ENCODE measurements at places on chromosomes 13 and 19. TPM values are rescaled to one million over a fixed set of nuclear protein-coding genes. Genes with fewer than 3 reads are reported as not detected.

DNA sequence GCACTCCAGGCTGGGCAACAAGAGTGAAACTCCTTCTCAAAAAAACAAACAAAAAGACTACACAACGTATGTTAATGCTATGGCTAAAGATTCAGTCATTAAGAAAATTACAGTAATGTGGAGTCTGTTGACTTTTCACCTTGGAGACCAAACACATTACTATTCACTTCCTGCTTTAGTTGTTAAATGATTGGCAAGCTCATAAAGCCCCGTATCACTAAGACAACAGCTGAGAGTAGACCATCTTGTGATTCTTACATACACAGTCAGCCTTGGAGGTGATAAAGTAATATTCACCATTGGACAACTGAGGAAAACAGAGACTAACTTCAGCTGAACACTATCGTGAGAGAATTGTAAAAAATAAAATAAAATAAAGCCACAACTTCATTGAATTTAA, 86.5 kb downstream of the KCTD12 start:
- no peak for DNase-seq

DNA sequence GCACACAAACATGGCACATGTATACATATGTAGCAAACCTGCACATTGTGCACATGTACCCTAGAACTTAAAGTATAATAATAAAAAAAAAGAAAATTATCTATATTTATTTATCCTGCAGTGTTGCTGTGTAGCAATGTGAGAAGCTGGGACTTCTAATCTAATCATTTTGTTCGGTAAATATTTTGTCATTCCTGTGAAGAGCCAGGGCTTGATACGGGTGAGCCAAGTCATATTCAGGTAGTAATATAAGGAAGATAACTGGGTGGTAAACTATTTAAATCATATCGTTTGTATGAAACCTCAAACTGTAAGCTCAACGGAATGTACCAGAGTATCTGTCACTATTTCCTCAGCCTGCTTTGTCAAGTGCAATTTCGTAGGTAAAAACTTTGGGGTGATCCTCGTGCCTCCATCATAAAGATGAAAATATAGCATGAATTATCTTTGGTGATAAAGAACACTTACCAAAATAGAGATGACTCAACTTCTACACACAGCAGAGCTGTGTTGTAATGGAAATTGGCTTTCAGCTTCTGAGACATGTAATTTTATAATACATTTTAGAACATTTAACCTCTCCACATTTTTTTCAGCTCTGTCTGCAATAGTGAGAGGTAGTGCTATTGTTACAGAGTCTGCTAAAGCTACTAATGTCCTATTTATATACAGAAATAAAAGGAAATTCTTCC, 92.9 kb downstream of the PCDH9 start:
- DNase-seq: no peak

DNA sequence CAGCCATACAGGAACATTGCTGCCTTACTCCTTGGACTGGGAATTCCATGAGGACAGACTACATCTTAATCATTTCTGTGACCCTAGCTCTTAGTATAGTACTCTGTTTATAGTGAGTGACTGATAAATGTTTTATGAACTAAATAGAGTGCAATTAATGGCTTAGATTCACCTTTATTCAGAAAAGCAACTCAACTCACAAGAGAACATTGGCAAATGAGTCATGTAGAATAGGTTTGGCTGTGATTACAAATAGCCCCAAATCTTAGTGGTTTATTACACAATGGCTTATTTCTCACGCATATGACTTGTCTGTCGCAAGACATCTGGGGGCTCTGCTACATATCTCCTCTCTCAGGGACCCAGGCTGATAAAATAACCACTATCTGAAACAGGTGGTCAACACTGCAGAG, 121.6 kb upstream of the KL start:
- DNase-seq: no peak

- no peak for DNase-seq
Measured at GRCh38 chr19:1526979-1527649, 3.2 kb downstream of the PLK5 start.

DNA sequence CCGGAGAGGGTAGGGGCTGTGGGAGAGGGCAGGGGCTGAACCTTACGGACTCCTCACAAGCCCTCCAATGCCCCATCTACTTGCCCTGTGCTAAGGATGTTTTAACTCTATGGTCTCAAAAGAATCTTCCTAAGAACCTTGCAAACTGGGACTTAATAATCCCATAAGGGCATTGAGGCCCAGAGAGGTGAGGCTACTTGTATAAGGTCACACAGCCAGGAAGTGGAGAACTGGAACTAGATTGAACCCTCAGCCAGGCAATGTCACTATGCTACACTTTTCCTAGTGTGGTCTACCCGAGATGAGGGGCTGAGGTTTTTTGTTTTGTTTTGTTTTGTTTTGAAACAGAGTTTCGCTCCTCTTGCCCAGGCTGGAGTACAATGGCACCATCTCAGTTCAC, 10.5 kb upstream of the APOC4 start:
- DNase-seq: no peak

- DNase-seq: no peak
Measured at GRCh38 chr13:55038230-55038629, 2009.6 kb downstream of the OLFM4 start.

DNA sequence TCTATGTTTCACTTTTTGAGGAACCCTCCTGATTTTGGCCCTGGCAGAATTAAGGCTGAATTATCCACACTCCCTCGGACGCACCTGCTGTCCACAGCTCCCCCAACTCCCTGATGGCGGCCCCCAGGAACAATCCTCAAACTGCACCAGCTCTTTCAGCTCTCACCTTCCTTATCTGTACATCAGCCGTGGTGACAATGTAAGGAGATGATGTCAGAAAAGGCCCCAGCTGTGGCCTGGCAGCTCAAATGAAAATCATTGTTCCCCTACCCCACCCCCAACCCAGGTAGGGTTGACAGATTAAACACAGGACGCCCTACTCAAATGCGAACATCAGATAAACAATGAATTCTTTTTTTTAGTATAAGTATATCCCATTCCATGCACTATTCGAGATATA, 35.0 kb upstream of the KLF2 start:
- no peak for DNase-seq

- no peak for DNase-seq
Measured at GRCh38 chr13:67635754-67636153, 405.6 kb upstream of the PCDH9 start.

- DNase-seq: no peak
Measured at GRCh38 chr19:34841780-34842179, 68.8 kb upstream of the ZNF599 start.

DNA sequence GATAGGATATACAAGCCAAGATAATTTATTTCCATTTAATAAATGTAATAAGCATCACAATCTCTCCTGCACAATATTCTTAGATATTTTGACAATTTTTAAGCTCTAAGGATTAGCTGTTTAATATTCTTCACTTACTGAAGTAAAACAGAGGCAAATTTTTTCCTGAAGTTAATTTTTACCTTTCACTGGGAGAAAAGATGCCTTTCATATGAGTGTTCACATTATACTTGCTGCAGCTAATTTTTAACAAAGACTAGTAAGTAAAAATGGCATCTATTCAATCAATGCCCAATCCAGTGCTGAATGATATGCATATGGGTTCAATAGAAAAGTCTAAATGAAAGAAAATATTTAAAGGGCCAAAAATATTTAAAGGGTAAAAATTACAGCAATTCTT, 377.2 kb upstream of the GPC6 start:
- no peak for DNase-seq

- DNase-seq: no peak
Measured at GRCh38 chr19:13103581-13104359, 1.1 kb upstream of the LYL1 start.

DNA sequence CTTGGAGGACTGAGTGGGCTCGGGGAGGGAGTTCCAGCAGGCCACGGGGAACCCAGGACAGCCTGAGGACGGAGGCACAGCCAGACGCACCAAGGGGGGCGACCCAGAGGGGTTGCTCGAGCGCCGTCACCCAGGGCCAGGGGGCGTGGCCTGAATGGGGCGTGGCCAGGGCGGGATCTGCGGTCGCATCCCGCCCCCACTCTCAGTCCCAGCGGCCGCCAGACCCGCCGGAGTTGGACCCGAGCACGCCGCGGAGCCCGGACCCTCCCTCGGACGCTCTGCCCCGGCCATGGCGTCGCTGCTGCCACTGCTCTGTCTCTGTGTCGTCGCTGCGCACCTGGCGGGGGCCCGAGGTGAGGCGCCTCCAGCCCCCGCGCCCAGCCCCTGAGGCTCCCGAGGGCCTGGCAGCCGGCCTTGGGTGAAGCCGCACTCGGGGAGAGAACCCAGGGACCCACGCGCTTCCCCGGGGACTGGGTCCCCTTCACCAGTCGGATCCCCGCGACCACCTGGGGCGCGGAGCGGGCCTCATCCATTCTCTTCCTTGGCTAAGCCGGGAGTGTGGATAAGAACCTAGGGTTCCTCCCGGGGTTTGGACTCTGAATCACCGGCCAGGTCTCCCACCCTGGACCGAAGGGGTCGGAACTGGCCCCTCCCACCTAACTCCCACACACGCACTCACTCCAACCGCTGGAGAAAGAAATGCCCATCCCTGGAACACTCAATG, at the start of gene CILP2:
Gene CILP2 (plus strand): TSS at position 205 of the 724 bp plus-strand sequence. CDS start 85 bp downstream, at position 290.
- DNase-seq: peak; percentile 45

- no peak for DNase-seq
Measured at GRCh38 chr19:6774821-6775707, 2.6 kb downstream of the VAV1 start.

DNA sequence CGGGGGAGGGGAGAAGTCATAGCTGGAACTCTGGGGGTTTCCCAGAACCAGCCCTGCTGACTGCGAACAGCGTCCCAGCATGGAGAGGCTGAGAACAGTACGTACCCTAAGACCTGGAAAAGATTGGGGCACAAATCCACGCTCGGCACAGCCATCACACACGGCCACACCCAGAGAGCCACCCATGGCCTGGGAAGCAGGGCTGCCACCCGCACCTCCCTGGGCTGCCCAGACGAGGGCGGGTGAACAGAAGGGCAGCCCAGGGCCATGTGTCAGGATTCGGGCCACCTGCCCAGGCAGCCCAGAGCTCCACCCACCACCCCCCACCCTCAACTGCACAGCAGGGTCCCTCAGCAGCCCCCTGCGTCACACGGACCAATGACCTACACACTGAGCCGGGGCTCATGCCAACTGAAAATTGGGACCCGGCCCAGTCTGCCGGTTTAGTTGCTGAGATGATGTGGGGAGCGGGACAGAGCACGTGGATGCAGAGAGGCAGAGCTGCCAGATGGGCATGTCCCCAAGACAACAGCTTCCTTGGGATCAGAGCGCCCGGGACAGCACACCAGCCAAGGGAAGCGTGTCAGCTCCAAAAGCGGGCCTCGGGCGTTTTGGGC, 8.5 kb downstream of the UBXN6 start:
- no peak for DNase-seq

- no peak for DNase-seq
Measured at GRCh38 chr13:91072486-91072885, 275.0 kb upstream of the MIR17HG start.

GRCh38 chr13:39378306-39378705, 224.7 kb downstream of the LHFPL6 start:
- DNase-seq: no peak

GRCh38 chr13:81051873-81052272, 710.9 kb upstream of the SPRY2 start:
- DNase-seq: no peak

- DNase-seq: no peak
Measured at GRCh38 chr13:59745392-59745788, 418.3 kb downstream of the DIAPH3 start.

DNA sequence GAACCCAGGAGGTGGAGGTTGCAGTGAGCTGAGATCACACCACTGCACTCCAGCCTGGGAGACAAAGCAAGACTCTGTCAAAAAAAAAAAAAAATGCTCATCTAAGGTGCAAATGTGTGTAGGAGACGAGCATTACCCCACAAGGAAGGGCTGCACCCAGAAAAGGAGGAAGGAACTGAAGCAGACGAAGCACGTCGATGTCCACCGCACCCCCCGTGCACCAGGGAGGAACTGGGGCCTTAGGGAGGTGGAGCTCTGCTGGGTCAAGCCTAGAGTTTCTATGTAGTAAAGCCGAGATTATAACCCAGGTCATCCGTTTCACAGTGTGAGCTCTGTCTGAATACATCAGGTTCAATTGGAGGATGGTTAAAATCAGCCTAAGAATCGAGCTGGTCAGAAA, 1.1 kb downstream of the VSTM1 start:
- no peak for DNase-seq

GRCh38 chr13:76300688-76301087, 585.5 kb downstream of the KCTD12 start:
- DNase-seq: no peak

GRCh38 chr13:80340651-80341100, 250 bp downstream of the SPRY2 start:
- no peak for DNase-seq

GRCh38 chr19:12794196-12794941, 3.1 kb downstream of the JUNB start:
- no peak for DNase-seq

- no peak for DNase-seq
Measured at GRCh38 chr13:36717966-36718545, 44.2 kb downstream of the SERTM1 start.

DNA sequence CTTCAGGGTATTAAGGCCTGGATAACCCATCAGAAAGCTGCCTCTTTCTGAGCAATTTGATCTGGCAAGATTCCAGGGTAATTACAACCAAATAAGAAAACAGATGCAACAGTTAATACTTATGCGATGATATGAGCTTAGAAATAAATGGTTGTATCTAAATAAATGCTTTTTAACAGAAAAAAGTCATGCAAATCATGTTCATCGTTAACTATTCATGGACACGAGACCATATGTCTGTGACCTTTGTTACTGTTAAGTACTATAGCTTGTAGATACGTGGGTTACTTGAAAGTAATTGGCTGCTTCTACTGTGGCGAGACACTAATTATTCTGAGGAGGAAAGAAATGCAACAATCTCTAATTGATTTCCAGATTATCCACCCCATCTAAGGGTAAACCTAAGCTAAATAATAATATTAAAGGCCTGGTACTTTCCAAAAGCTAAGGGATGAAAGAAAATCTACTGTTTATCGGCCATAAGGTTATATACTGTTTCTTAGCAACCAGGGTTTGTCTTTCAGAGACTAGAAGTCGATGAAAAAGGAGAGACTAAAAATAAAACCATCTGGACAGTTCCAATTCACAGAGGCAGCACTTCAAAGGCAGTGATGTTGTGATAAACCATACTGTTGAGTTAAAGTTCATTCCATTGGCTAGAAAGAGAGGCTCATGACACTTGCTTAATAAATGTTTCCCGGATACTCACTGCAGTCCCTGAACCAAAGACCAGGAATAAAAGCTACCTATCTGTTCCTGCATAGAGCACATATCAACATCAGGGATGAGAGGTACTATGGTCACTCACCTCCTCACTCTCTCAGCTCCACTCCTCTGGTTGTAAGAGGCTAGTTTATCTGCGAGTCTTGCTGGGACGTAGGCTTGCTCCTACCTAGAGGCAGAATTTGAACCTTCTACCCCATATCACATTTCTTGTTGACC, 1.5 kb downstream of the EPSTI1 start:
- DNase-seq: no peak

- no peak for DNase-seq
Measured at GRCh38 chr13:58579468-58579867, 947.9 kb downstream of the PCDH17 start.

GRCh38 chr19:16969135-16969534, 57.5 kb downstream of the CPAMD8 start:
- no peak for DNase-seq

The CCDC159 gene
- total RNA-seq: 55.8 TPM

The SERP2 gene
- total RNA-seq: not detected

The FCAR gene
- 0.70 TPM for total RNA-seq

The FGF14 gene
- total RNA-seq: not detected

The PRKCG gene
- 1.4 TPM for total RNA-seq

The FRY gene
- total RNA-seq: 68.8 TPM

The KLK15 gene
- total RNA-seq: not detected

The VSTM2B gene
- total RNA-seq: not detected

The ZNF8 gene
- 5.6 TPM for total RNA-seq

The BRCA2 gene
- total RNA-seq: 4.8 TPM

The FLT3 gene
- total RNA-seq: 0.22 TPM

The FLT3LG gene
- 349 TPM for total RNA-seq

The ZNF491 gene
- total RNA-seq: 0.26 TPM
